Femur (tissue), 1 donor: ENCODE measurements at places on chromosomes 1 and 21.

GRCh38 chr1:110011527-110012041, 22.8 kb upstream of the STRIP1 start:
- DNase-seq: peak; percentile 27

- DNase-seq: no peak
Measured at GRCh38 chr1:119027759-119028158, 39.6 kb upstream of the TBX15 start.

GRCh38 chr1:226541631-226542622, 6.6 kb upstream of the STUM start:
- no peak for DNase-seq

DNA sequence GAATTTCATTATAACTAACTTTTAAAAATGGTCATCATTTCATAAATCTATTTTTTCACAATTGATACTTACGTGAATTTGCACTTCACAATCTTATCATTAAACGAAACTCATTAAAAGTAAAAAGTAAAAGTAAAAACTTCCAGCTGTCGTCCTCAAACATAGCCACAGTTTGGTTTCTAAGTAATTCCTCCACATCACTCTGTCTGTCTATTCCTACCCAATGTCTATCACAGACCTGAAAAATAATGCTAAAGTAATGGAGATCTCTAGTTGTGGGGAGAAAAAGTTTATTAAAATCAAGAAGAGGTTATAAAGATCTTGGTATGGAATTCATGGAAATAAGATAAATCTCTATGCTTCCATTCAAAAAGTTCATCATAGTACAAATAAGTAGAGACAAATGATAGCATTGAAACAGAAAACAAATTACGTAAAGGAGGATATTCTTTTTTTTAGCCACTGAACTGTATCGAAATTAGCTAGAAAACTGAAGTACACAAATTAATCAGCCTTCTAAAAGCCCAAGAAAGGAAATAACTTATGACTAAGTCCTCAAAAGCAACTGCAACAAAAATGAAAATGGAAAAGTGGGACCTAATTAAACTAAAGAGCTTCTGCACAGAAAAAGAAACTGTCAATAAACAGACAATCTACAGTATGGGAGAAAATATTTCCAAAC, 148.6 kb downstream of the TIAM1 start:
- DNase-seq: no peak

DNA sequence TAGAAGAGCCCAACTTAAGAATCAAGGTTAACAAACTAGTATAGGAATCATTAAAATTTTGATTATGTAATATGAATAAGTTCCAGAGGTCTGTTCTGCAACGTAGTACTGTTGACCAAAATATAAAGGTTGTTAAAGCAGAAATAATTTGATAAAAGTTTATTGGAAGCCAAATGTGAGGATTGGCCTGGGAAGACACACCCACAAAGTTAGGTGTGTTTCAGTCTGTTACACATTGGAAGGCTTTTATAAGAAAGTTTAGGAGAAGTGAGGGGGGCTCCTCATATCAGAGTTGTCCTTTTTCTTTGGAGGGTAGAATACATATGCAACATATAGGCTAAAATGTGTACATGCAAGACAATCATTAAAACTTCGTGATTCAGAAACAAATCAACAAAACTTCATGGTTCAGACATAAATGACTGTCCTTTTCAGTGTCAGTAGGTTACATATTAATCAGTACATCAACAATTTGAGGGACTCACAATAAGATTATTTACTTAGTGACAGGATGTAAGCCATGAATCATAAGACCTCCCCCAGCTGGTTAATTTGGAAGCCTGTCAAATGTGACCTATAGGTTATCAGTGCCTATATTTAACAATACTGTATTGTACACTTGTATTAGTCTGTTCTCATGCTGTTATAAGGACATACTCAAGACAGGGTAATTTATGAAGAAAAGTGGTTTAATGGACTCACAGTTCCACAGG, 245.0 kb upstream of the B3GALT2 start:
- DNase-seq: no peak

DNA sequence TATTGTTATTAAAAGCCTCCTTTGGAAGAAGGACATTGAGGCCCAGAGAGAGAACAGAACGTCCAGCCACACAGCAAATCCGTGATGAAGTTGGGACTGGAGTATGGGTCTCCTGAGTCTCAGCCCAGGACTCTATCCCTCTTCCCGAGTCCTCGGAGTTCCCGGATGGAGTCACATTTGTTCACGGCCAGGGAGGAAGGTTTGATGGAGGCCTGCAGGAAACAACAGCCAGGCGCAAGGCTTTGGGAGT, 357 bp upstream of the TXLNA start:
- DNase-seq: no peak

DNA sequence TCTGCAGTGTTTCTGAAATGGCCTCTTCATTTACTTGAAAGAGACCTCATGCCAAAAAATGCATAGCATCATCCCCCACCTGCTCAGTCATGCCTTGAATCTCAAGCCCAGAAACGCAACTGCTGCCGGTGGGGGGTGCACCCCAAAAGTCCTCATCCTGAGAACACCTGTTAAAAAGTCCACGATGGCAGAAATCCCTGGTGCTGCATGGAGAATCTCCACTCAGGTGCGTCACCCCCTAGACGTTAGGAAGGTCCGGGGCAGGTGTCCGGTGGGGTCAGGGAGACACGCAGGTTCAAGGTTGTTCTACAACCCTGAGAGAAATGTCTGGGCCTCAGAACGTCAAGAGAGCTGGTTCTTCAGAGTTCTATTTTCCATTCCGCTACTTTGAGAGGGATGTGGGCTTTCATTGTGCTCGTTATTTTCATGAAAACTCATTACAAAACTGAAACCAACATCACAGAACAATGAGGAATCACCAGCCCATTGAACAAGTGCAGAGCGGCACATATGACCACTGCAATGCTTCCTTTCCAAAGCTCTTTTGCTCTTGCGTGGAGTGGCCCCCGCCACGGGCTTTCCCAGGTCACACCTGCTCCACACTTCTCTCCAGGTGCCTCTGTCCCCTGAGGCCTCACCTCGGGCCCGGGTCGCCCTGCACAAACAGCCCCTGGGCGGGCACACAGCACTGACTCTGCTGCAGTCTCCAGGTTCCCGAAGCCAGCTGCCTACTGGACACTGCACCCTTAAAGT, 201.9 kb downstream of the TOMM20 start:
- no peak for DNase-seq

GRCh38 chr21:31473685-31474345, 129.8 kb upstream of the TIAM1 start:
- no peak for DNase-seq

DNA sequence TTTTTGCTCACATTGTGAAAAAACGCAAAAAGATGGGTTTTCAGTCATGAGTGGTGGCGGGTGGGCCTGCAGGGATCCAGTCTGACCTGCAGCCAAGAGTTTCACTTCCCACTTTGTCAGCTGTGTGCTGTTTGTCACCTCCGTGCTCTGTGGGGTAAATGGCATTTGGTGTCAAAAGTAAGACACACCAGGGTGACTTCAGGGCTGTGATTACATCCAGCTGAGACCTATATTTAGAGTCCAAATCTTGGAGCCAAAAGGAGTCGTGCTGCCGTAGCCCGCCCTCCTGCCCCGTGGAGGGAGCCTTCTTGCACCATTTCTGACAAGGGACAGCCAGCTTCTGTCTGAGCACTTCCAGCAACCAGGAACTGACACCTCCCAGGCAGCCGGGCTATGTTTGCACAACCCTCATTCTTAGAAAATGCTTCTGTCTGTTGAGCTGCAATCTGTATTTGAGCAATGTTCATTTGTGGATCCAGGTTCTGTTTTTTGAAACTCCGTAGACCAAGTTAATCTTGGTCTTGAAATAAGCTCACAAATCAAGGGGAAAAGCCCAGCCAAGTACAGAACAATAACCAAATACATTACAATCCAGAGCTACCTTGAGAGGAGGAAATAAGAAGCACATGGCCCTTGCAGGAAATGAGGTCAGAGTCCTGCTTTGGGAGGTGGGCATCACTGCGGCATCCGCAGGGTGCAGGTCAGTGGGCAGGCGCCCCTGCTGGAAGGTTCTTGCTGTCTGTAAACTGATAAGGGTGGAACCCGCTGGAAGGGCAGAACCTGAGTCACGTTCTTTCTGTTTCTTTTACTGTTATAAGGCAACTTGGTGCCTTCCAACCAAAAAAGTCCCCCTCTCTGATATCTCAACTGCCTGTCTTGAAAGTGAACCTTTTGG, 14.4 kb downstream of the ABCG1 start:
- peak; percentile 64 for DNase-seq

DNA sequence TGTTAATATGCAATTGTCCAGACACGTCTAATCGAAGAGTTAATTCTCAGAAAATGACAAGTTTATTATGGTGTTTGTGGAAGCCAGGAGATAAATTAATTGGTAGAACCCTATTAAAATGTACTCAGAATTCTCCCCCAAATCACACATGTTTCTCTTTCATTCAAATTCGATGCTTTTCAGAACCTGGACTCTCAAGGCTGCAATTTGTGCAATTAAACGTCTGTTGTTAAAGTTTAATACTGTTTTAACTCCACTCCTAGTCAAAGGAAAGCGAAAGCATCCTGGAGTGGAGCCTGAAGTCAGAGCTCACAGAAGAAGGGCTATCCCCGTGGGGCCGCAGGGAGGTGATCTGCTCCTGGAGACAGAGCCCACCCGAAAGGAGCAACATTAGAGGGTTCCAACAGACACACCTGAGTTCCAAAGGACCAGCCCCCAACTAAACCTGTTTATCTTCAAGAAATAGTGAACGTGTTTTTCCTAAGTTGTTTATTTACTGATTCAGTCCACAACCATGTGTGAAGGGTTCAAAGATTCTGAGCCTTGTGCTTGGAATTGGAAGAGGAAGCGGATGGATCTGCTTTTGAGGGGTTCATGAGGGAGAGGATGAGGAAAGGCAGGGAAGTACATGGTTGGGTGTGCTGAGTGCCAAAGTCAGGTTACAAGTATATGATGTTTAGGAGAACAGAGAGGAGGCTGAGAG, 68.0 kb upstream of the AKT3 start:
- DNase-seq: no peak

GRCh38 chr1:219913005-219913770, 15.2 kb downstream of the SLC30A10 start:
- no peak for DNase-seq

- no peak for DNase-seq
Measured at GRCh38 chr21:15152591-15152990, 87.8 kb upstream of the NRIP1 start.
